ENCODE measurements at places on chromosomes 2 and 18. TPM values are rescaled to one million over a fixed set of nuclear protein-coding genes. Genes with fewer than 3 reads are reported as not detected.
A peak's percentile ranks its signal among the peaks of the same experiment; 100 is the strongest.

- DNase-seq = no peak
Measured at GRCh38 chr2:127545796-127546195, 10.3 kb downstream of the MYO7B start.

GRCh38 chr2:152260939-152261338 is 74.0 kb upstream of the FMNL2 start:
- no peak for DNase-seq

NIFK gene
- 36.0 TPM for total RNA-seq

DNA sequence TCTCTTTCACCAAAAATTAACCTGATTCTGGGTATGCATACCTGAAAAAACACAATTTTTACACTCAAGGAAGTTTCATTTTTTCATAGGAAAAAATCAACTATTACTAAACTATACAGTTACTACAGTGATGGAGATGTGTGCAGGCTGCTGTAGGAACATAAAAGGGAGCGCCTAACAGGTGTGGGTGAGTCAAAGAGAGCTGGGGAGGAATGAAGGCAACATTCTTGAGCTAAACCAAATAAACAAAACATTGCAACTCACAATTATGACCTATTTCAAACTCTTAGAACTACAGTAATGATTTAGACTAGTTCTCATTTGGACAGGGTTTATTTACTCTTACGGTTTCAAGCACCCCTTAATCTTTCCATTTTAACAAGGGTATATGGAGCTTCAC is 13.4 kb upstream of the CLASP1 start:
- DNase-seq = no peak

FSHR gene
- total RNA-seq = not detected

- no peak for DNase-seq
Measured at GRCh38 chr2:233815861-233816260, 37.7 kb downstream of the MROH2A start.

CHRND gene
- total RNA-seq = not detected

GRCh38 chr2:187078297-187078696 is 229.3 kb upstream of the ZSWIM2 start:
- no peak for DNase-seq

LINC00305 gene
- total RNA-seq = not detected

GALNT5 gene
- 0.13 TPM for total RNA-seq

CARF gene
- total RNA-seq = 30.9 TPM

DSEL gene
- total RNA-seq = 8.2 TPM

DNA sequence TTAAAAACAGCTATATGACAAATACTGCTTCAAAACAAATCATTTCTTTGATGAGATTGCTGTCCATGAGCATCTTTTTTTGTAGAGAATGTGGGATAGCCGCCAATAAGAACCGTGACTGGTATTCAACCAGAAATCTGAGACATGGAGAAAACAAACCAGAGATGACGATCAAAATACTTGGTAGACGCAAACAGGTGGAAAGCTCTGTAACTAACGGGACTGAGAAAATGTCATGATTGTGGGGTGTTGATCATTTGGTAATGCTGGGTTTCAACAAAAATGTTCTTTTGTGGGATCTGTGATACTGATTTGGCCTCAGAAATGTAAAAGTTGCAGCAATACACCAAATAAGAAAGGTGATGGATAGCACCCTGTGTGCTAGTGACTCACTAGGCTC is 364.8 kb downstream of the NYAP2 start:
- no peak for DNase-seq

DNA sequence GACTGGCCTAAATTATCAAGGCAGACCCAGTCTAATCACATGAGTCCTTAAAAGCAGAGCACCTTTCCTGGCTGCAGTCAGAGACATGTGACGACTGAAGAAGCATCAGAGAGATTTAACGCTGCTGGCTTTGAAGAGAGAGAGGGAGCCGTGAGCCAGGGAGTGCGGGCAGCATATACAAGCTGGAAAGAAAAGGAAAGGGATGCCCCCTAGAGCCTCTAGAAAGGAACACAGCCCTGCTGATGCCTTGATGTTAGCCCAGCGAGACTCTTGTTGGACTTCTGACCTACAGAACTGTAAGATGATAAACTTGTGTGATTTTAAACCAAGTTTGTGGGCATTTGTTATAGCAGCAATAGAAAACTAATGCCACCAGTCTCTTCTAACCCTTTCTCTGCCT is 58.1 kb downstream of the HEATR5B start:
- DNase-seq = no peak

IMP4 gene
- 69.5 TPM for total RNA-seq

CD302 gene
- total RNA-seq = 80.3 TPM

DNA sequence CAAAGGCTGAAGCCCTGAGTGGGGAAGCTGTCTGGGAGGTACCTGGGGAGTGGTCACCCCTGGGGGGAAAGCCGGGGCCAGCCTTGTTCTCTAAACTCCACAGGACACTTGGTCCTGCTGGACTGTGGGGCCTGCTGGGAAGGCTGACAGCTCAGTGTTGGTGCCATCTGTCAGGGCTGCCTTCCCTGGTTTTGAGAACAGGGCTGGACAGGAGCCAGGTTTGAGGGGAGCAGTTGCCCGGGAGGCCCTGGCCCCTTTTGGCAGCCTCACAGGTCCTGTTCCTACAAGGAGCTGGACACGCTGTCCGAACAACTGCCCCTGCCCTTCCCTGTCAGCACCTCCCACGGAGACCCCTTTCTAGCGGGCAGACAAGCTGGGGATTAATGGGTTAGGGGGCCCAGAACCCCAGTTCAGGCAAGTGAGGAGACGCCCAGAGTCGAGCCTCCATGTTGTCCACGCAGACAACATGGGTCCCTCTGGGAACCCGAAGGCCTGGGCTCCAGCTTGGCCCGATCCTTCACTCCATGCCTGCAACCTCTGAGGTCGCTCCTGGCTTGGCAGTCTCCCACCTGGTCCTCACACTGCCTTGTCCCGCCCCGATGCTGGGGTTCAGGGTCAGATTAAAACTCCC is 40.8 kb downstream of the ATOH8 start:
- peak; percentile 69 for DNase-seq

DNA sequence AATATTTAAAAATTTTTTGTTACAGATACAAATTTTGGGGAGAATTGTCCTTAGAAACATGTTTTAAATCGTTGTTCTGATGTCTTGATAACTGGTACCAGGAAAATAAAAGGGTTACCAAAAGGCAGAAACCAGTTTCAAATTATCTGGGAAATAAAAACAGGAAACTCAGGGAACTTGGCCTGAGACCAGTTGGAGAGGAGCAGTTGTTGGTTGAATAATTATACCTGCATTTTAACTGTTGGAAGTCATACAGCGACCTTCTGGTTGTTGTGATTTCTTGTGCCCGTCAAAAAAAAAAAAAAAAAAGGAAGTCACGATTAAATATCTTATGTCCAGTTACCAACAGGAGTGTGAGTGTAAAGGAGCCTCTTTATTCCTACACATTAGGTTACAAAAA is 51.8 kb downstream of the CRIM1 start:
- DNase-seq = peak; percentile 55

DNA sequence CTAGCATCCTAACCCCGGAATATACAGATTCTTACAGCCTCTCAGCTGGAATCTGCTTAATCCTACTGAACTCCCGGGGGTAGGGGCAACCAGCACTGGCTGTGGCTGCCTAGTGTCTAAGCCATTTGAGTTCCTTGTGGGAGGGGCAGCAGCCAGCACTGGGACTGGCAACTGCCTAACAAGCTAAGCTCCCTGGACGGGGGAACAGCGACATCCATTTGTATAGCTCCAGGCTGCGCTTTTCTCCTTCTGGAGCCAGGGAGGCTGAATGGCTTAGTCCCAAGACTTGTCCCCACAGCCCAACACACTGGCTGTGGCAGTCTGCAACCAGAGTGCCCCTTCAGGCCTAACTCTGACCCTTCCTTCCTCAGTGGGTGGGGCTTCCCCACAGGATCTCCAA is 787.2 kb downstream of the METTL4 start:
- DNase-seq = no peak

ALLC gene
- not detected for total RNA-seq

PPIL3 gene
- total RNA-seq = 30.3 TPM

CCDC74A gene
- total RNA-seq = 11.2 TPM

C2orf74 gene
- total RNA-seq = 17.2 TPM

ABCG8 gene
- not detected for total RNA-seq

DNA sequence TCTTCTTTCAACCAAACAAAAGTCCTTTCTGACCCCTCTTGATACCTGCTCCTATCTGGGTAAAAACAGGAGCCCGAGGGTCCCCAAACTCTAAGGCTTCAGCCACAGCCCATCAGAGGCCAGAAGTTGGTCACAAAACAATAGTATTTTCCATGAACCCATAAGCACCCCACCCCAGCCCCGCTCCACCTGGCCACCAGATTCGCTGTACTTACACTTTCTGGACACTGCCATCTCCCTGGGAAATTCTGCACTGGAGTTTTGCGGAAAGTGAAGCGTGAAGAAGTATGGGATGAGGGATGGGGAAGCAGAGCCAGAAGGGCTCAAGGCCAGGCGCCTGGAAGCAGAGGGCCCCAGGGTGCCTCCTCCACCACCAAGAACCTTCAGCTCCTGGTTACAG is 5.2 kb upstream of the RUFY4 start:
- DNase-seq = no peak

DNA sequence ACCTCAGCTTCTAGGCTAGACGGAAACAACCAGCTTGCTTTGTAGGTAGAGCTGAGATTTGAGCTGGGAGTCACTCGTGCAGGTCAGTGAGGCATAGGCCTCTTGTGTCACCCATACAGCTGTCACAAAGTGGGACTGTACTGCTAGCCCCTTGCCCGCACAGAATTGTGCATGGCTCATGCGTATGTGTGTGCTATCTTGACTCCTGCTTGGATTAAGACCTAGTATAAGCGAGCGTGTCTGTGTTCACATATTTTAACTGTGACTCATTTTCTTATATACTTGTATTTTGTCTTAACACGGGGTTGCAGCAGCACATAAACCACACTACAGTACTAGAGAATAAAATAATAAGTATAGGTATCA is 20.1 kb downstream of the CEP68 start:
- DNase-seq = no peak

DNA sequence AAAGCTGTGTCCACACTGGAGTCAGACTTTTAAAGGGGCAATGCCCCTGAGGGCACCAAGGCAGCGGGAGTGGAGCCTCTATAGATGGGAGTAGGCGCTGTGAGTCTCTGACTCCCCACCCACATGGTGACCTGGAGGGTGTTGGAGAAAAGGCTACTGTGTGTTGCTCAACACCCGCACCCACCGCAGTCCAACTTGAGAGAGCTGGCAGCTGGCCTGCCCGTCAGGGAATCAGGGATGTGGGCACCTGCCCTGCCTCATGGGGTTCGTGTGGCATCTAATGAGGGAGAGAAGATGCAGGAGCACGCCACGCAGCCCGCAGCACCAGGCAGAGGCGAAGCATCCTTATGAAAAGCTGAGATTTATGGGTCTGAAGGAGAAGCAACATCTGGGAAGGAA is 84.2 kb downstream of the KLHL29 start:
- no peak for DNase-seq

DNA sequence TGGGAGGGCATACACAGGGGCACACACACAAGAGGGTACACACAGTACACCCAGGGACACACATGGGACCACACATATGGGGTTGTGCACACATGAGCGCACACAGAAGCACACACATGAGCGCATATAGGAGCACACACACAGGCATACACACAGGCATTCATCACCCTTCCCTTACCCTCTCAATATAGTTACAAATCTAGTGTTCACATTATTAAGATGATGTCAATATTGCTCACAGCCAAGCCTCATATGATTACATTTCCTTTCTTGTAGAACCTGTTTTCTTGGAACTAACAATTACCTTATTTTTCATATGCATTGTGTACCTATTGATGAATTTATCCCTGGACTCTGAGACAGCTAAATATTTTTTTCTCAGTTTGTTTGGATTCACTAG is 156.7 kb downstream of the FHOD3 start:
- DNase-seq = no peak

ZNF514 gene
- 26.2 TPM for total RNA-seq

IL18RAP gene
- total RNA-seq = 2.8 TPM

- no peak for DNase-seq
Measured at GRCh38 chr18:75937306-75937705, 509.8 kb upstream of the SMIM21 start.

- no peak for DNase-seq
Measured at GRCh38 chr2:241074901-241075540, 27.1 kb downstream of the MTERF4 start.

- no peak for DNase-seq
Measured at GRCh38 chr18:31469629-31470028, 22.1 kb downstream of the DSG3 start.

GRCh38 chr2:197498235-197498936 is 1.3 kb downstream of the HSPD1 start:
- DNase-seq = no peak

DNA sequence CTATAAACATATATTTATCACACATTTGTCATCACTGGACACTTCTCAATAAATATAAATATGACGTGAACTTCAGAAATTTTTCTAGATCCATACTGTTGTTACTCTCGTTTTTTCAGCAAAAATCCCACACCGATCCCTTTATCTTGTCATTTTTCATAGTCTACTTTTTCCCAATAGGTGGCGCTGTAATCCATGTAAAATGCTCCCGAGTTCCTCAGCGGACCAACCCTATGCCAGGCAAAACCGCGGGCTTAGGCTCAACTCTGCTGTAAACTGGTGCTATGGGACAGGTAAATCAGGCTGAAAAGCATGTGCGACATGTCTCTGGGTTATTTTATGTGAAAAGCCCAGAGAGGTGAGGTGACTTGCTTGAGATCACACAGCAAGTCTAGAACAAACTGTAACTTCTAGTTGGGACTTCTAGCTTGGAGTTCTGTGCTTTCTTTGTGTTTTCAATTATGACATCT is 104.0 kb downstream of the COBLL1 start:
- peak; percentile 61 for DNase-seq

GPR35 gene
- 0.29 TPM for total RNA-seq

DNA sequence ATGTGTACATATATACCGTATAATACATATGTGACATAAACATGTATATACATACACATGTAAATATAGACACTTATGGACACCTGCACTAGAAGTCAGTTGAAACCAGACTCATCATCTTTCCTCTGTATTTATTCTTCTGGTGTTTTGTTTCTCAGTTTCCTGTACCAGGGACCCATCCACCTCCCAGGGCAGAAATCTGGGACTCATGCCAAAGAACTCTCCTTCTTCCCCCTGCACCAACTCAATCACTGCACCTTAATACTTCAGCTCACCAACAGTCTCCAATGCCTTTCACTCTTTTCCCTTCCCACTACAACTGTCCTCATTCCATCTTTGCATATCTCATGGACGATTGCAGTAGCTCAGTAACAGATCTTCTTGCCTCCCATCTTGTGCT is 428.0 kb downstream of the FBXO15 start:
- DNase-seq = no peak

CNGA3 gene
- 0.54 TPM for total RNA-seq

Measured in thyroid gland (tissue), 4 donors.